ENCODE measurements at places on chromosomes 13 and 19. TPM values are rescaled to one million over a fixed set of nuclear protein-coding genes. Genes with fewer than 3 reads are reported as not detected.

DNA sequence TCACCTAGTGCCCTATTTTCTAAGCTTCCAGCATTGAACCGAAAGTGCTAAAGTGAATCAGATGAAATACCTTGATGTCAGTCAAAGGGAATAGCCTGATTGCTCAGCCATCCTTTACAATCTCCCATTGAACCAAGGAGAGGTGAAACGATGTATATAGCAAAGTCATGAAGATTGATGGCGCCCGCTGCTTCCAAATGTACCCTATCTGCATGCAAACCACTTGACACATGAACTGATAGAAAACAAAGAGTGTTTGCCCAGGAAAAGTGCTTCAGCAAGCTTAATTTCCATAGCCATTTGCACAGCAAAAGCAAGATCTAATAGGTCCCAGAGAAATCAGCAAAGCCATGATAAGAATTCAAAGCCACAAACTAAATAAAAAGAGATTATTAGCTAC, 624.9 kb upstream of the PCDH9 start:
- DNase-seq = no peak

- DNase-seq = no peak
Observed at GRCh38 chr13:109203587-109203986, 574.2 kb downstream of the MYO16 start.

GRCh38 chr13:19759669-19760068, 23.1 kb downstream of the PSPC1 start:
- DNase-seq = no peak

DNA sequence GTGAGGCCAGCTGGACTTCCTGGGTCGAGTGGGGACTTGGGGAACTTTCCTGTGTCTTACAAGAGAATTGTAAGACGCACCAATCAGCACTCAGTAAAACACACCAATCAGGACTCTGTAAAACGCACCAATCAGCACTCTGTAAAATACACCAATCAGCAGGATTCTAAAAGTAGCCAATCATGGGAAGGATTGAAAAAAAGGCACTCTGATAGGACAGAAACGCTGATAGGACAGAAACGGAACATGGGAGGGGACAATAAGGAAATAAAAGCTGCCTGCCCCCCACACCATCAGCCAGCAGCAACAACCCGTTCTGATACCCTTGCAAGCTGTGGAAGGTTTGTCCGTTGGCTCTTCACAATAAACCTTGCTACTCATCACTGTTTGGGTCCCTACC, 73.1 kb upstream of the SGCG start:
- no peak for DNase-seq

- no peak for DNase-seq
Observed at GRCh38 chr13:79492918-79493594, 12.1 kb downstream of the NDFIP2 start.

DNA sequence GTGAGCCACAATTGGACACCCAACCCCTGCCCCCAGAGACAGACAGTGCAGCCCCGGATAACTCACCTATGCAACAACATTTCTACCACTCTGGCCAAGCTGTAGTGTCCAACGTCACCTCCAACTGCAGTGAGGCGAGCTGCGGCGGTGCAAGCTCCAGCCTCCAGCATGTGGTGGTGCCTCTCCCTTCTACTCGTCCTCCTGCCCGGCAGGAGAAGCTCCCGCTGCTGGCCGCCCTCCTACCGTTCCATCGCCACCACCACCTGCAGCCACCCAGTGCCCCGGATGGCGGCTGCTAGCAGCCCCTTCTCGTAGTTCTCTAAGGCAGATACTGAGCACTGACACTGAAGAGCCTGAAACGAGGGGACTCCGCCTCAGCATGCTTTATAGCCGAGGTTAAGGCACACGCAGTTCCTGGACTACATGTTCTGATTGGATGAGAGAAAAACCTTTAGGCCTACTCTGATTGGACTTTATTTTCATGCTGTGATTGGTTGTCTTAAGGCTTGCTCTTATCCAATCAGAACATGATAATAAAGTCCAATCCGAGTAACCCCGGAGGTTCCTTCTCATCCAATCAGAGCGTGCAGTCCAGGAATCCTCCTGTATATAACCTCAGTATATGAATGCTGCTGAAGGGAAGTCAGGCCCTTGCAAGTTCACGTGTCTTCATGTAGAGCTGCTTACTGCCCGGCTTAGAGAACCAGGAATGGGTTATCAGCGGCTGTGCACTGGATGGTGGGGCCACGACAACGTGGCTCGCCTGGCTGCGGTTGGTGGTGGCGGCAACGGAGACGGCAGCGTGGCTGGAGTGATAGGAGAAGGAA, 63.5 kb downstream of the TUBA3C start:
- DNase-seq = no peak

DNA sequence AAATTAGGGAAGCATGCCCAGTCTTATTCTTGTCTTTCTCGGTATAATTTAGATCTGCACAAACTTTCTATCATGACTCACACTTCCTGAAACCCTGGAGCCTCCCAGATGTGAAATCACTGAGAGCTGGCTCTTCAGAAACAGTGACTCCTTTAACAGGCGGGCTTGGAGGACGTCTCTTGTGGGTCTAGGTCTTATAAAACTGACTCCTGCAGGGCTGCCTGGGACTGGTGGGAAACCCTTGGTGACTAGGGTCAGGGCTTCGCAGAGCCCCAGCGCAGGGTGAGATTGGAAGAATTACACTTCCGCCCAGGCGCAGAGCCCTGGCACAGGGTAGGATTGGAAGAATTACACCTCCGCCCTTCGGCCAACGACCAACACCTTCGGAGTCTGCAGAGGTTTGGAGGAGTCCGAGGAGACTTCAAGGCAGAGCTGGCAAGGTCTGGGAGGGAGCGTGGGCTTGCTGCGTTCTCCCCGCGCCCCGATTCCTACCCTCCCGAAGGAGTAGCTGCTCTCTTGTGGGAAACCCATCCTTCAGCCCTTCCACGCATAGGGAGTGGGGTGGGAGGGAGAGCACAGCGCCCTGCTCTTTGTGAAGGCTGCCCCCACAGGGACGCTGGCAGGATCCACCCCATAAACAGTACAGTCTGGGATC, 43.4 kb upstream of the MAP3K10 start:
- no peak for DNase-seq

DNA sequence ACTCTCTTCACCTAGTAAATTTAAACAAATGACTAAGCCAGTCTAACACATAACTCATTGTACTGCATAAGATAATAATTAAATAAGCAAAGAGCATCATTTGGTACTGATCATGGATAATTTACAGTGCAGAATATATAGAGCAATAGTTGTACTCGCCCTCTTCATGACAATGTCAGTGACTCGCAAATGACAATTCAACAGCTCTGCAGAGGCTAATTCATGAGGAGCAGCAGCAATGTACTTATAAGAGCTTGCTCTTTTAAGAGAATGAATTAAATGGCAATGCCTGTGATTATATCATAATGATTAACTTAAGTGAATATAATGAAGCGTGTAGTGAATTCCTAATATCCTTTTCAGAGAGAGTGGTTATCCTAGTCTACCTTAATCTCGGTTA, 284.5 kb upstream of the PCDH20 start:
- no peak for DNase-seq

DNA sequence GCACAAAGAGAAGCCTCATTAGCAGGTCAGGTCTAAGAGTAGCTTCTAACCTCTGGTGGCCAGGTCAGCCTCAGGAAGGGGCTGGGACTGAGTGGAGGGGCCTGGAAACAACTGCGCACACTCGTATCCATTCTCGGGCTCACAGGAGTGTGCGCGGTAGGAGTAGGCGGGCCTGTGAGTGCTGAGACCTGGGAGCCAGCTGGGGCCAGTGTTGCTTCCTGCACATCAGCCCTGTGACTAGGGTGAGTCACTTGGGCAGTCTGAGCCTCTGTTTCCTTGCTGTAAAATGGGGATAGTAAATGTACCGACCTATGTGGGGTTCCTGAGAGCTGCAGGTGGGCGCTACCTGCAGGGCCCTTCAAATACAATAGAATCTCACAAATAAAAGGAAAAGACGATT, 26.9 kb downstream of the SIN3B start:
- DNase-seq = no peak

DNA sequence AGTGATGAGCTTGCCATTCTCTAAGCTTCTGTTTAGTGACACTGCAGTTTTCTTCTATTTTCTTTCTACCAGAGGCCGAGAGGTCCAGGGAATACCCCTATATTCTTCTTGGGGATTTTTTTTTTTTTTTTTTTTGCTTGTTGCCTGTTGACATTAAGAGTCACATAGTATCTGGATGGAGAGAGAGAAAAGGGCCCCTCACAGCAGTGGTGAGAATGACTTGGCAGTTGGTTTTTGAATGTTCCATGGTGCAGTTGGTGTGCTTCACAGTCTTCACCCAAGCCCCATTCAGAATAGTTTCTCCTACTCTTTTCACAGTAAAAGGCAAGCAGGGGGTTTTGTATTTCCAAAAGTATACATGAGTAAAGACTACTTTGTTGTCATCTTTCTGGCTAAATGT, 577.9 kb downstream of the LMO7 start:
- DNase-seq = no peak

GRCh38 chr13:42478531-42479156, 95.3 kb upstream of the TNFSF11 start:
- DNase-seq = no peak

- DNase-seq = no peak
Observed at GRCh38 chr19:35249848-35250711, 1.3 kb downstream of the LSR start.

- DNase-seq = no peak
Observed at GRCh38 chr19:50549059-50549926, 18.9 kb downstream of the LRRC4B start.

DNA sequence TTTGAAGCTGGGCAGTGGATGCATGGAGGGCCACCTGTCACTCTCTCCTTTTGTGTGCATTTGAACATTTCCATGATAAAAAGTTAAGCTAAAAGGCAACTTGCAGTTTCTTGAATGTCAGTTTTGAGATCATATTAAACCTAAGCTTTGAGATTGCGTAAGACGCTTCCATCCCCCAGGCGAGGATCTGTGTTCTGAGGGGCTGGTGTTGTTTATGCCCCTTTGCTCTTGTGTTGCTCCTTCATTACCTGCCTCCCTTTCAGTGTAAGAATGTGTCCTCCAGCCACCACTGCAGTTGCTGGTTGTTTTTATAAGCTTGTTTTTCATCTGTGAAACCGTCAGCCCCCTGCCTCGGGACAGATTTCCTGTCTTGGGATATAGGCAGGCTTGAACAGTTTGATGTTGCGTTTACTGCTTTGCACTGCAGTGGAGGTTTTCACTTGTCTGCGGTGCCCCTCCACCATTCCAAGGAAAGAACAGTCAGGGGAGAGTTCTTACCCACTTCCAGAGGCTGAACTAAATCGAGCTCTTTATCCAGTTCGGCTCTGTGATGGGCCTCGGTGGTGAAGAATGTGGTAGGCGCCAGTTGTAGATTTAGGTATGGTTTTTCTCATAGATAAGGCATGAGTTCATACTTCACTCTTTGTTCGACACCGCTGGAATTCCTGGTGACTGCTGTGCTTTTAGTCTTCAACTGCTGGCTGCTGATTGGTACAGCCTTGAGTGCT, 96.8 kb downstream of the ARHGEF7 start:
- no peak for DNase-seq

DNA sequence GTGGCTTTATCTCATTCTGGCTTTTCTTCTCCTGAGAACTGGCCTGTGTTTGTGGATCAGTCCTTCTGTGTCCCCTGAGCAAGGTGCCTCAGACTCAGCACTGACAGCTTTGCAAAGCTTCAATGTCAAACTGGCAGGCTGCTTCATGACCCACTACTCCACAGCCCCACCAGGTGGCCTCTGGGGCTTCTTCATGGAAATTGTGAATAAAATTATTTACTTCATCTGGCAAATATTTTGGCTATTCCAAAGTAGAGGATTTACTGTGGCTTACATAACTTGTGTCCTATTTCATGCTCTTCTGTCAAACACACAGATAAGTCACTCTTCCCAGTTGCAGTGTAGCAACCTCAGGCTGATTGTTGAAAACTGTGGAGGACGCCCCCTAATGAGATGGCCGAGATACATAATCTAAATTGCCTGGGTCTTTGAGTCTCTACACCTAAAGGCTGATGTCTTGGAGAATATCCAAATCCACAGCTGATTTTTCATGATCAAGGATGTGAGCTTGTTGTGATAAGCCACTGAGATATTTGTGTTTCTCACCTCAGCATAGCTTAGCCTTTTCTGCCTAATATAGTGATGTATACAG, 721.9 kb upstream of the SLC10A2 start:
- no peak for DNase-seq

- DNase-seq = no peak
Observed at GRCh38 chr19:35089554-35089953, 26.1 kb upstream of the FXYD3 start.

DNA sequence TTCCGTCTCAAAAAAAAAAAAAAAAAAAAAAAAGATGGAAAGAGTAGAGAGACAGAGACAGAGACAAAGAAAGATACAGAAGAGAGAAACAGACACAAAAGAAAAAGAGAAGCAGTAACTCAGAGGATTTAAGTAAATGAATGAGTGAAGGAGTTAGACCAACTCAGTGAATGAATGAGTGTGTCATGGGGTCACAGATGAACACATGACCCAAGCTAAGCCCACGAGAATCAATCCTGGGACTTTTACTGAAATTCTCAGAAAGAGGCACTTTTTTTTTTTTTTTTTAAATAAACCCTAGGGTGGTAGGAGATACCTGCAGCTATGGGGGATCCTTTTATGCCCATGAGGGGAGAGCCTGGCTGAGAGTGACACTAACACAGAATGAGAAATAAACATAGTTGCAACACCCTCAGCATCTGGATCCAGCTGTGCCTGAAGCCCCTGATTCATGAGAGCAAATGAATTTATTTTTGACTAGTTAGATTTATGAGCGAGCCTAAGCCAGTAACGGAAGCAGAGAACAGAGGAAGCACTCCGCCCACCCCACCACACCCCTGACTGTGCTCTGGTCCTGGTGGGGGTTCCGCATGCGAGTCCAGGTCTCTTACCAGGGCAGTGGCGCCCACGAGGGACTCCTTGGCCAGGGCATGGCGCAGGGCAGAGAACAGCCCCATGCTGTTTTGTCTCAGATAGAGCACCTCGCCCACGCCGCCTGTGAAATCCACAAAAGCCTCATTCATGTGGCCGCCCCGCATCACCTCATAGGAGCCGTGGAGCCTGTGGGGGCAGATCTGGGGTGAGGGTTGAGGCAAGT, 4.6 kb downstream of the CAPN12 start:
- no peak for DNase-seq

- DNase-seq = no peak
Observed at GRCh38 chr19:8316351-8317125, 4.6 kb downstream of the NDUFA7 start.

DNA sequence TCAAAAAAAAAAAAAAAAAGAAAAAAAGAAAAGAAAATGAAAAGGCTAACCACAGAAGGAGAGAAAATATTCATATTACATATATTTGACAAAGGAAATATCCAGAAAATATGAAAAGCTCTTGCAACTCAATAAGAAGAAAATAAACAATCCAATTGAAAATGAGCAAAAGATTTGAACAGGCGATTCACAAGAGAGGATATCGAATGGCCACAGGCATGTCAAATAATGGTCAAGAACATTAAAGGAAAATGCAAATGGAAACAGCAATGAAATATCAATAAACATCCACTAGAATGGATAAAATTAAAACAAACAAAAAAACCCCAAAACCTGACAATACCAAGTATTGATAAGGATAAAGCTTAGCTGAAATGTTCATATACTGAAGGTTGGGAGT, 8.1 kb downstream of the LGALS7 start:
- DNase-seq = no peak

CLDN10 gene
- 27.6 TPM for total RNA-seq

FCGBP gene
- 34.7 TPM for total RNA-seq

PNKP gene
- 104 TPM for total RNA-seq

SLC10A2 gene
- total RNA-seq = not detected

APC2 gene
- total RNA-seq = 0.12 TPM

ZNF709 gene
- 5.0 TPM for total RNA-seq

ADM5 gene
- total RNA-seq = not detected

RAB3A gene
- not detected for total RNA-seq

SYCN gene
- not detected for total RNA-seq

ZNF611 gene
- total RNA-seq = 29.7 TPM

IGFL1 gene
- total RNA-seq = not detected

GPR12 gene
- not detected for total RNA-seq

CEACAM19 gene
- total RNA-seq = 16.1 TPM
